ENCODE measurements at places on chromosomes 16 and 17.
A peak's percentile ranks its signal among the peaks of the same experiment; 100 is the strongest.

DNA sequence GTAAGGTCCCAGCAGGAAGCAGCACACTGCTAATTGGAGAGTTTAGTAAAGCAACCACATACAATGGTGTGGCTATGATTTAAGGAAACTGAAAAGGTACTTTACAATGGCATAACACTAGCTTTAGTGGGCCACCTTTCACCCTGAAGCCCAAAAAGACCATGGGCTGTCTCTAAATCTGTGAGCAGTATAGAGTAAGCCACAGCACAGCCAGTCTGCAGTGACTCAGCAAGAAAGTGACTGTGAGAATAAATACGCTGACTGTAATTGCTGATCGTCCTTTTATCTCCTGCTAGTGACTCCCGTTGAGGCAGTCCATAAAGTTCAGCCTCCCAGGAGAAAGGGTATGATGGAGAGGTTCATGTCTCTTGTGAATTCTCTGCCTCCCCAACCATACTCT lies 679.8 kb upstream of the KIF2B start:
- DNase-seq: no peak

DNA sequence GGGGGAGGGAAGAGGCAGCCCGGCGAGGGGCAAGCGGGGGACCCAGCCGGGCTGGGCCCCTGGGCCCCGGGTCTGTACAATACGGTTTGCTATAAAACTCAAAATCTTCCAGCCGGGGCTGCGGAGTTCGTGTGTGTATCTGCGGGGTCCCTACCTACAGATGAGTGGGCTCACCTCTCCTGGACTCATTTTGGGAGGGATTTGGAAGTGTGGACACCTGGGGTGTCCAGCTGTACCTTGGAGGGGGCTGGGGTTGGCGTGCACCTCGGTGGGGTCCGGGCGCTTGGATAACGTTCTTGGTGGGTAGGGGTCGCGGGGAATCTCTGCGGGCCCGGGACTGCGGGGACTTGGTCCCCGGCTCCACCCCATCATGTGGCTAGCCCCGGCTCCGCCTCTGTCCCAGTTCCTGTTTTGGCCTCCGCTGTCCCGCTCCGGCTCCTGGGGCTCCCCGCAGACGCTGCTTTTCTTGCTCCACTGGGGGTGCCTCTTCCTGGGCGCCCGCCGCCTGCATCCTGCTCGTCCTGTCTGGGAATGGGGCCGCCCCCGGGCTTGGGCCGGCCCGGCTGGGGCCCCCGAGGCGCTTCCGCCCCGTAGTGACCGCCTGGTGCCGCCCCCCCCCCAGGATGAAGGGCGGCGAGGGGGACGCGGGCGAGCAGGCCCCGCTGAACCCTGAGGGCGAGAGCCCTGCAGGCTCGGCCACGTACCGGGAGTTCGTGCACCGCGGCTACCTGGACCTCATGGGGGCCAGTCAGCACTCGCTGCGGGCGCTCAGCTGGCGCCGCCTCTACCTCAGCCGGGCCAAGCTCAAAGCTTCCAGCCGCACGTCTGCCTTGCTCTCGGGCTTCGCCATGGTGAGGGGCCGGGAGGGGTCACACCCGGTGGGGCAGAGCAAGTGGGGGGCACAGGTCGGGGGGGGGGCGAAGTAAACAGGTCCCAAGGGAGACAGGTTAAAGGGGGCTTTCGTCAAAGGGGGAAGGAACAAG lies at the start of gene ORAI3:
TSS of gene ORAI3 (plus strand) at position 402 of the 983 bp plus-strand sequence. CDS start at position 624, 222 bp downstream.
- peak; percentile 78 for DNase-seq

DNA sequence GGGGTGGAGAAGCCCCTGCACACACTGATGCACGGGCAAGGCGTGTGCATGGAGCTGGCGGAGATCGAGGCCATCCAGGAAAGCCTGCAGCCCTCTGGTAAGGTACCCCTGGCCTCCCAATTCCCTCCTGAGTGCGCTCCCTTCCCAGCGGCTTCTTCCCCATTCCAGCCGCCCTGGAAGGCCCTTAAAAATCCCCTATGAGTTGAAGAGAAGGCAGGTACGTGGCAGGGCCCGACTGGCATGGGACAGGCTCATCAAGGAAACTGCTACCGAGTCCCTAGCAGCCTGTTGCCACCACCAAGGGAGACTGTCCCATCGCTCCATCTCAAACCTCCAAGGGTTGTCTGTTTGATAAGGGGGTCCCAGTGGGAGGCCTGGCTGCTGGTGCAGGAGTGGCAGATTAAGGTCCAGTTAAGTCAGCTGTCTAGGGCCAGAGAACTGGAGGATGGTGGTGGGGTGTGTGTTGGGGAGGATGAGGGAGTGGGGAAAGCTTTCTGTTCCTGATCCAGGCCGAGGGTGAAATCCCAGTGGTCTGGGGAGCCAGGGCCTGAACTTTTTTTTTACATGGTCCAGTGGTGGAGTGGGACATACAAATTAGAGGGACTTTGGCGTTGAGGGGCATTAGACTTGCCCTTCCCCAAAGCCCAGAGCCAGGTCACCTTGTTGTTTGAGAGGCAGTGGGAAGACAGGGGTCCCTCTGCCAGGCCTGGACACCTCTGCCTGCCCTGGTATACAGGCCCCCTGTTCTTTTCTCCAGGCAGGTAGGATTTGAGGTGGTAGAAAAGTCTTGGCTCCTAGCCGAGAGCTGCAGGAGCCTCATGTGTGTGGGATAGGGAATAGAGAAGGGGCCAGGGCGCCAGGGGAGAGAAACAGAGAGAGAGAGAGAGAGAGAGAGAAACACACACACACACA lies 994 bp downstream of the IGFBP4 start:
- DNase-seq: no peak

- no peak for DNase-seq
Measured at GRCh38 chr16:27291722-27292240, 22.0 kb upstream of the IL4R start.

DNA sequence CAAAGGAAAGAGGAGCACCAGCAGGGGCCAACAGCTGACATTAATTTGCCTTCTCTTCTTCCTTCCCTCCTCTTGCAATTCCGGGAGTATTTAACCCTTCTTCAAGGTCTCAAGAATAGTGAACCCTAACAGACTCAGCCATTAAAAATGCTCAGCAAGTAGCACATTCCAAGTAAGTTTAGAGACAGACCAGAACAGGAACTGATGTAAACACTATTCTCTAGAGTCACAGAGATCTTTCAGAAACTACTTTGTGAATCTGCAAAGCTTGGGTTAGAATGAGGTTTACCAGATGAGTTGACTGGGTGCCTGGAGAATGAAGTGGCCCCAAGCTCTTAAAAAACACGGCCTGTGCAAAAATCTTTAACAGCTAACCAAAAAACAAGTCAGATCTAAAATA lies 50.9 kb downstream of the TEX2 start:
- no peak for DNase-seq

DNA sequence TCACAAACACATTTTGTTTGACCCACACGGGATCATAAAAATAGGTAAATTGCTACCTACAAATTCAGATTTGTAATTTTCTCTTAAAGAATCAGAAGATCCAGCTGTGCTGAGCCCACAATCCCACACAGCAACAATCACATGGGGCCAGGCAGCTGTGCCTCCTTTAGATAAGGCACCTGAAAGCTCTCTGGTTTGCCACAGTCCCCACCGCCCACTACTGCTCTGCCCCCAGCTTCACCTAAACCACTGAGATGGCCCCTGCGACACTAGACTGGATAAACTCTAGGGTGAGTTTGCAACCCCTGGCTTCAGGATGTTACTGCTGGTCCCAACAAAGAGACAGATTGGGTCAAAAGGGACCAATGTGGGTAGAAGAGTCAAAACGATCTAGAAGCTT lies 96.8 kb downstream of the GSG1L start:
- DNase-seq: no peak

- DNase-seq: no peak
Measured at GRCh38 chr17:49125449-49125848, 7.1 kb upstream of the B4GALNT2 start.

- no peak for DNase-seq
Measured at GRCh38 chr16:1000608-1001007, 19.0 kb downstream of the SOX8 start.

GRCh38 chr17:15954222-15954621 lies 9.3 kb downstream of the ADORA2B start:
- no peak for DNase-seq
